WTC11 (cell line): ENCODE measurements at places on chromosomes 6 and 20.

- H3K27me3 ChIP-seq, result peaks cover 2% of the 10 kb centered on the region; the same call in 1 of the 2 replicates
- peaks cover 26% of the 10 kb centered on the region for H3K4me1 ChIP-seq
Observed at GRCh38 chr20:41697861-41698559, 79.8 kb upstream of the CHD6 start.

- peak overlapping the region; percentile 79 for H3K27ac ChIP-seq
- no peaks in the 10 kb centered on the region for H3K36me3 ChIP-seq
- peaks cover 34% of the 10 kb centered on the region for H3K4me1 ChIP-seq
Observed at GRCh38 chr20:45049438-45049837, 51.5 kb downstream of the KCNS1 start.

DNA sequence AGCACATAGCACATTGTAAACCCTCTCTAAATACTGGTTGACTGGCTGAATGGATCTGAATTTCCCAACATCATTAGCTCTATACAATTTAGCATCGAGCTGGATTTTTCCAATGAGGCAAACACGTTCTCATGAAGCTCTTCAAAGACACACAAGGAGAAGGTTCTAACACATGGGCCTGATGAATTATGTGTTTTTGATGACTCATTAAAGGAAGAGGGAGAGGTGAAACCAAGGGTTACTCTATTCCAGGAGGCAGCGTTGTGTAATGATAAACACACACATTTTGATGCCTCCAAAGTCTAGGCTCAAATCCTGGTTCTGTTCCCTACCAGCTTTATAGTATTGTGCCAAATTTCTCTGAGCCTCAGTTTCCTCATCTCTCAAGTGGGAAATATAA, 84.3 kb downstream of the PFDN4 start:
- H3K36me3 ChIP-seq, result no peaks in the 10 kb centered on the region
- no peak for DNase-seq
- H3K27ac ChIP-seq, result peak overlapping the region; percentile 82

GRCh38 chr6:24865161-24865560, 66.4 kb upstream of the ARMH2 start:
- no peaks in the 10 kb centered on the region for H3K27me3 ChIP-seq
- no peak overlapping the region for H3K4me3 ChIP-seq
- no peak overlapping the region for H3K27ac ChIP-seq
- no peak for DNase-seq
- 0 out of 2 replicates have a peak, but pooled peaks cover under 1% of the 10 kb centered on the region for H3K4me1 ChIP-seq
- peaks cover 12% of the 10 kb centered on the region for H3K36me3 ChIP-seq

DNA sequence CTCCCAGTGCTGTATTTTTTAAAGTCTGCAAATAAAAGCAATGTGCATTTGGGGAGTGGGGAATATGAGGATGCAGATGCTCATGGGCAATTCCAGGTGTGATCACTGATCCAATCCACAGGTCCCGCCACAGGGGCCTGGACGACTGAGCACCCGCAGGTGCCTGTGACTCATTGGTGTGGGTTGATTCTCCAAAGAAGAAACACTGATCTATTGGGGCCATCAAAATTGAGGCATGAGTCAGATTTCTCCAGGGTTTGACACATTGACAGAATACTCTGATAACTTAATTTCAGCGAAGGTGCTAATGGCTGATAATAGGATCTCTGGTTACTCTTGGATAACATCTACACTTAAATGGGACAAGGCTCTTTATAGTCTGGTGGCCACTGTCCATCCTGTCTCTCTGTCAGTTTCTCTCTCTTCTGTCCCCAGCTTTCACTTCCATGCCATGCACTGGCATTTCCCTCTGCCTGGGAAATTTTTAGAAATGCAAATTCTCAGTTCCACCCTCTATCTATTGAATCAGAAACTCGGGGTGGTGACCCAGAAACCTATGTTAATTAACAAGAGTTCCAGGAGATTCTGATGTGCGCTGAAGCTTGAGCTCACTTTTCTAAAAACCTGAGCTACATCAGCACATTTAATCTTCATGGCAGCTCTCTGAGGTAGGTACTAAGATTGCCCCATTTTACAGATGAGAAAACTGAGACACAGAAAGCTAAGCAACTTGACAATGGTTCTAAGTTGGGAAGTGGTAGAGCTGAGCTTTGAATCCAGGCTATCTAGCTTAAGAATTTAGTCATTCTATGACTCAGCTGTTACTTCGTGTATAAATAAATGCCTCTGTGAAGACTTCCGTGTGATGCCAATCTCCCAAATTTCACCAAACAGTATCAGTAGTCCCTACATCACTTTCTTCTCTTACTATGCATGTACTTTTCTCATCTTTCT, 10.2 kb upstream of the RCAN2 start:
- no peaks in the 10 kb centered on the region for H3K4me1 ChIP-seq
- no peaks in the 10 kb centered on the region for H3K36me3 ChIP-seq
- H3K27me3 ChIP-seq, result no peaks in the 10 kb centered on the region
- no peak overlapping the region for H3K4me3 ChIP-seq
- DNase-seq, result no peak
- no peak overlapping the region for H3K27ac ChIP-seq

DNA sequence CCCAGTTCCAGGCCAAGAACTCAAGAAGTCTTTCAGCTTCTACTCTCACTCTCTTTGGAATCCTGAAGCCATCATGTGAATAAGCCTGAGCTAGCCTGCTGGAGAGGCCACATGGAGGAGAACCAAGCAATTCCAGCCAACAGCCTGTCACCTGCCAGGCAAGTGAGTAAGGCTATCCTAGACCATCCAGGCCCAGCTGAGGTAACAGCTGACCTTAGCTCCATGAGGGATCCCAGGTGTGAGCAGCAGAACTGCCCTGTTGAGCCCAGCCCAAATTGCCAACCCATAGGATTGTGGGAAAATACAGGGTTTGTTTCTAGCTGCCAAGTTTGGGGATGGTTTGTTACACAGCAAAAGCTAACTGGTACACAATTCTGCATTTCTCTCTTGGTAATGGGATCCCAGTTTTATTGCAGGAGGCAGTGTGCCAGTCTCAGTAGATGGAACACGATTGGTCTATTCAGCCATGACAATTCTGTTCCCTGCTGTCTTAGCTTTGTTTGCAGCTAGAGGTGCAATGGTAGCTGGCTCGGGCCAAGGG, 5.5 kb downstream of the SRXN1 start:
- peaks cover 19% of the 10 kb centered on the region for H3K4me1 ChIP-seq
- peaks cover 32% of the 10 kb centered on the region for H3K36me3 ChIP-seq
- no peak overlapping the region for H3K4me3 ChIP-seq
- no peak overlapping the region for H3K27ac ChIP-seq
- DNase-seq, result no peak

- peak overlapping the region; percentile 83 for H3K4me3 ChIP-seq
- peaks cover 25% of the 10 kb centered on the region for H3K27me3 ChIP-seq
- 0 out of 2 replicates have a peak overlapping the region, but pooled peaks have one; percentile 37 for H3K27ac ChIP-seq
- no peaks in the 10 kb centered on the region for H3K36me3 ChIP-seq
Observed at GRCh38 chr6:138162111-138162954, 594 bp downstream of the ARFGEF3 start.

GRCh38 chr20:38201356-38201755, 36.3 kb upstream of the TGM2 start:
- H3K27me3 ChIP-seq, result no peaks in the 10 kb centered on the region; the same call in 1 of the 2 replicates
- peaks cover 12% of the 10 kb centered on the region for H3K4me1 ChIP-seq
- H3K27ac ChIP-seq, result no peak overlapping the region
- no peak overlapping the region for H3K4me3 ChIP-seq
- no peaks in the 10 kb centered on the region for H3K36me3 ChIP-seq

DNA sequence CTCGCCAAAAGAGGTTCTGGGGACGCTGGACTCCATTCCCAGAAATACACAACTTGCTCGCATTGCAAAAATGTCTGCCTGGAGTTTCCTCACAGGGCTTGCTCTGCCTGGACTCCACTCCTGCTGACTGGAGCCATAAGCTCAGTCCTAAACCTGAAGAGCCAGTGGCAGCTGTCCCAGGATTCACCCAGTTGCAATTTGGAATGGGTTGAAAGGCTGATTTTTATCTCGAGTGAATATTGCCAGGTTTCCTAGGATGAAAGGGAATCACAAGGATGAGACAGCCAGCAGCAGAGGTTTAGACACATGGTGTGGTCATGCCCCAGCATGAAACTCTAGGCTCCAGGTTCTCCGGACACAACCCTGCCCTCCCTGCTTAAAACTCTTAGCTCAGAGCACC, 223.3 kb downstream of the BMP7 start:
- no peaks in the 10 kb centered on the region; the same call in 1 of the 2 replicates for H3K27me3 ChIP-seq
- no peaks in the 10 kb centered on the region for H3K36me3 ChIP-seq
- H3K4me3 ChIP-seq, result no peak overlapping the region
- no peak for DNase-seq

- H3K4me3 ChIP-seq, result no peak overlapping the region
- peaks cover under 1% of the 10 kb centered on the region; the same call in 1 of the 2 replicates for H3K4me1 ChIP-seq
- no peaks in the 10 kb centered on the region for H3K27me3 ChIP-seq
- no peaks in the 10 kb centered on the region for H3K36me3 ChIP-seq
- H3K27ac ChIP-seq, result no peak overlapping the region
- no peak for DNase-seq
Observed at GRCh38 chr6:159036673-159037072, 8.1 kb downstream of the TAGAP start.

GRCh38 chr20:13898012-13898612, 92.3 kb downstream of the SEL1L2 start:
- H3K27ac ChIP-seq, result no peak overlapping the region
- H3K36me3 ChIP-seq, result peaks cover 8% of the 10 kb centered on the region

- H3K36me3 ChIP-seq, result peaks cover 19% of the 10 kb centered on the region
- no peak for DNase-seq
- no peaks in the 10 kb centered on the region for H3K4me1 ChIP-seq
- H3K4me3 ChIP-seq, result no peak overlapping the region
- peaks cover 2% of the 10 kb centered on the region; the same call in 1 of the 2 replicates for H3K27me3 ChIP-seq
Observed at GRCh38 chr6:25138934-25139415, 140.2 kb upstream of the CARMIL1 start.

DNA sequence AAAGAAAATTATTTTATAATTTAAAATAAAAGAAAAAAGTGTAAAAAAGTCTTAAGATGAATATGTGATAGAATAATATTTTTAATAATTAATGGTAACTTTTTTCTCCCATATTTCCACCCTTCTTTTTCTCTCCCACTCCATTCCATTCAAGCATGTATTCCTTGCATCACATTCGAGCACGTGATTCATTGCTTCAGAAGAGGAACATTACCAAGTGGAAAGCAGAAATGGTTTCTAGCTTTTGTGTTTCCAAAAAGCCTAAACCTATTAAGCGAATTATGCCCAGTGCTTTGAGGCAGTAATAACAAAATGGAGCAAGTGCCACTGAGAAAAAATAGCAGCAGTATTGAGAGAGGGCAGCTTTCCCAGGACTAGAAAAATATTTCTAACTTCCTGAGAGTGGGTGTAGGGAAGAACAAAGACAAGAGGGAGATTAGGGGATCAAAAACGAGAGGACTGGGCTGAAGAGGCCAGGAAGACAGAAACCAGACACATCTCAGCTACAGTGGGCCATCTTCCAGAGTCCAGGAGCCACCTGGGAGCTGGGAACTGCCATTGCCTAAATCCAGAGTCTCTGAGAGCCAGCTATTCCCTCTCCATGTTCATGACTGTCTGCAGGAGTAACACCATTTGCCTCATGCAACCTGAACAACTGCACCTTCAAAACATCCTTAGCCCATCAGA, 15.0 kb upstream of the AKIRIN2 start:
- no peaks in the 10 kb centered on the region for H3K36me3 ChIP-seq
- no peaks in the 10 kb centered on the region for H3K27me3 ChIP-seq
- H3K27ac ChIP-seq, result no peak overlapping the region
- peaks cover 9% of the 10 kb centered on the region; the same call in 1 of the 2 replicates for H3K4me1 ChIP-seq
- no peak for DNase-seq

GRCh38 chr6:33019372-33019771, 10.0 kb upstream of the HLA-DOA start:
- DNase-seq, result no peak
- H3K36me3 ChIP-seq, result no peaks in the 10 kb centered on the region
- no peak overlapping the region for H3K27ac ChIP-seq
- H3K4me1 ChIP-seq, result peaks cover 34% of the 10 kb centered on the region
- no peak overlapping the region for H3K4me3 ChIP-seq

DNA sequence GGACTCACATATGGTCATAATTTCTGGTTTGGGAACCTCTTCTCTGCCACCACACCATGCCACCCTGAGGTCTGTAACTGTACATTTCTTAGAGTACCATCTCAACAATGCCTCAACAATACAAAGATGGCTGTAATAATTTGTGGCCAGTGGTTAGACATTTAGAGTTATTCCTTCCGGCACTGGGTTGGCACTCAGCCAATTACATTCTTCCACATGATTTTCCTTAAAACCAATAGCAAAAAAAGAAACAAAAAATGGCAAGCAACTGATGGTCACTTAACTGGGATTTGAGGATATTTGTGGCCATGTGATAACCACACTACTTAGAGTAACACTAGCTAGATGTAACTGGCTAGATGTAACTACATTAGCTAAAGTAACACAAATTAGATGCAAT, 79.9 kb downstream of the SEL1L2 start:
- no peak overlapping the region for H3K27ac ChIP-seq
- H3K4me1 ChIP-seq, result no peaks in the 10 kb centered on the region
- H3K27me3 ChIP-seq, result no peaks in the 10 kb centered on the region

GRCh38 chr6:147194652-147195411, 9.4 kb upstream of the STXBP5 start:
- no peaks in the 10 kb centered on the region for H3K4me1 ChIP-seq
- no peak for DNase-seq
- H3K27me3 ChIP-seq, result no peaks in the 10 kb centered on the region
- no peak overlapping the region for H3K4me3 ChIP-seq
- no peaks in the 10 kb centered on the region for H3K36me3 ChIP-seq

- DNase-seq, result peak; percentile 68
- no peak overlapping the region for H3K27ac ChIP-seq
- 0 out of 2 replicates have a peak, but pooled peaks cover 3% of the 10 kb centered on the region for H3K36me3 ChIP-seq
- H3K27me3 ChIP-seq, result peaks cover 80% of the 10 kb centered on the region
Observed at GRCh38 chr6:26613689-26614683, 17.2 kb downstream of the ABT1 start.

GRCh38 chr6:6942091-6942490, 165.7 kb upstream of the RREB1 start:
- no peak for DNase-seq
- no peak overlapping the region for H3K4me3 ChIP-seq
- H3K36me3 ChIP-seq, result no peaks in the 10 kb centered on the region
- H3K4me1 ChIP-seq, result peaks cover 18% of the 10 kb centered on the region
- H3K27me3 ChIP-seq, result no peaks in the 10 kb centered on the region

GRCh38 chr6:26497610-26498009, 2.5 kb upstream of the BTN1A1 start:
- H3K4me3 ChIP-seq, result no peak overlapping the region
- H3K27ac ChIP-seq, result no peak overlapping the region
- peaks cover 44% of the 10 kb centered on the region for H3K27me3 ChIP-seq
- DNase-seq, result no peak

GRCh38 chr6:37343248-37343647, 10.5 kb upstream of the RNF8 start:
- no peaks in the 10 kb centered on the region for H3K4me1 ChIP-seq
- H3K36me3 ChIP-seq, result no peaks in the 10 kb centered on the region
- no peak for DNase-seq
- no peaks in the 10 kb centered on the region; the same call in 1 of the 2 replicates for H3K27me3 ChIP-seq

- H3K27me3 ChIP-seq, result peaks cover 12% of the 10 kb centered on the region
- DNase-seq, result no peak
- no peaks in the 10 kb centered on the region for H3K36me3 ChIP-seq
- H3K4me3 ChIP-seq, result no peak overlapping the region
- peaks cover 11% of the 10 kb centered on the region for H3K4me1 ChIP-seq
- H3K27ac ChIP-seq, result no peak overlapping the region
Observed at GRCh38 chr20:63357921-63358905, 2.9 kb downstream of the CHRNA4 start.
